CD4-positive, alpha-beta T cell treated with Interleukin-4 for 4 hours (primary cell): ENCODE measurements at places on chromosomes 3 and 15.

DNA sequence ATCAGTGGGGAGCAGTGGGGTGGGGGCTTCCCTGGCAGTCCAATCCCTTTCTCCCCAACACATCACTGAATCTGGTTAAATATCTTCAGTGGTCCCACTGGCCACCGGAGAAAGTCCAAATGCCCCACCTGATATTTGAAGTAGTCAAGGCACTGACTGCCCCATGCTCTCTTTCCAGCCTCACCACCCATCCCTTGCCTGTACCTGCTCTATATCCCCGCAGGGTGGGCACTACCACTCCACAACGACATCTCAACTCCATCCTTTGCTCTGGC, 101.7 kb downstream of the DAPK2 start:
- DNase-seq = no peak

DNA sequence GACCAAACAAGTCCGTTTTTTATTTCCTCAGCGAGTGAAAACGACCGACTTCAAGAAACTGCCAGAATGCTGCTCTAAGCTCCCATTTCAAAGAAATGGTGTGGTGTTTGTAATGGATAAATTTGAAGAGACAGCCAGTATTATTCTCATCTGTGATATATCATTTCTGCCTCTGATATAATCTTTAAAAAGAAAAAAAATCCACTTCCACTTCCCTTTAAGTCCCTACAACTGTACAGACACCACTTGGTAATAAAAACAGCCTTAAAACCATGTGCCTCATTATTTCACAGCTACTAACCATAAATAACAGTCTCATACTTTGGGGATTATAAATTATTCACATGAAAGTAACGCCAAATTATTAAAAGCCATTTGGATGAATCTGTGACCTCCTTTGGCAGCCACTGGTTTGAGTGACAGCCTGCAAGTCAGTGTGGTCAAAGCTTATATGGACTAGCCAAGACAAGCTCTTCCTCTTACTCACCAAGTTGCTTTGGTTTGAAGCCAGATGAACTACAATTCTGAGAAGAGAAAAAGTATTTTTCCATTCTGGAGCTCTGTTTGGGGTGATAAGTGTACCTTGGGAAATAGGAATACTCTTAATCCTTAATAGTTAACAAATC, 168.0 kb downstream of the SHOX2 start:
- DNase-seq = no peak

GRCh38 chr3:14169435-14169834, 9.0 kb downstream of the XPC start:
- DNase-seq = no peak

GRCh38 chr3:192514754-192515663, 212.3 kb downstream of the FGF12 start:
- DNase-seq = no peak

GRCh38 chr15:63189941-63190768, 749 bp downstream of the RAB8B start:
- DNase-seq = no peak

DNA sequence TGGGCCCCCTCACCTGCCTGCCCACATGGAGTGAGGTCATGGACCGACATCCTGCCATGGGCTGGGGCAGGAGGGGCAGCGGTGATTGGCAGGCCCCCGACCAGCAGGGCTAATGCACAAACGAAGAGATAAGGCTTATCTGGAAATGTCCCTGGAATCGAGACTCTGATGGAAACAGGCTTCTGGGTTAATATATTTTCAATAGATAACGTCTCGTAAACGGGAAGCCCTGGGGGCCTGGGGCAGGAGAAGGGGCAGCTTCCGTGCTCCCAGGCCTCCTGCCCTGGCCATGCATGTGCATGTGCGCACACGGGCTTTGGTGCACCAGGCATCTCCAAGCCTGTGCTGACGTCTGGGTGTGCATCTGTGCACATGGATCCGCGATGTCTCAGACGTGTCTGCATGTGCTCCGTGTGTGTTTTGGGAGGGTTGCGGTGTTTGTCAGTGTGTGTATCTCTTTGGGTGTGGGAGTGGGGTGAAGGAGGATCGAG, 55.1 kb downstream of the DNAJB8 start:
- DNase-seq = no peak

DNA sequence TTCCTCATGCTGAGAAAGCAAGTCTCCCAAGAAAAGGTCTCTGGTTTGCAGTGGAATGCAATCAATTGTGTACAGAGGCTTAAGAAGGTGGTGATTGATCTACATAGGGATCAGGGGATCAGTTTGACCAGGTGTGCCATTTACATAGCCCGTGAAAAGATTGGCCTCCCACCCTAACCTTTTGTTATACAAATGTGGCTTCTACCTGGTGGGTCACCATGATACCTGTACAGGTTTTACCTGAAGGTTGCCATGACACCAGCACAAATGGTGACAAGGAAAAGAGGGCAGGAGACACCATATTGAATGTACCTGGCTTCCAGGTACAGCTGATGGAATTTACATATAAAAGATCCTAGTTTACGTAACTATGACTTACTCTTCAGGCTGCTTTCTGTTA, 25.5 kb upstream of the TEX55 start:
- DNase-seq = no peak

GRCh38 chr3:160470181-160470580, 20.6 kb upstream of the TRIM59 start:
- DNase-seq = no peak

DNA sequence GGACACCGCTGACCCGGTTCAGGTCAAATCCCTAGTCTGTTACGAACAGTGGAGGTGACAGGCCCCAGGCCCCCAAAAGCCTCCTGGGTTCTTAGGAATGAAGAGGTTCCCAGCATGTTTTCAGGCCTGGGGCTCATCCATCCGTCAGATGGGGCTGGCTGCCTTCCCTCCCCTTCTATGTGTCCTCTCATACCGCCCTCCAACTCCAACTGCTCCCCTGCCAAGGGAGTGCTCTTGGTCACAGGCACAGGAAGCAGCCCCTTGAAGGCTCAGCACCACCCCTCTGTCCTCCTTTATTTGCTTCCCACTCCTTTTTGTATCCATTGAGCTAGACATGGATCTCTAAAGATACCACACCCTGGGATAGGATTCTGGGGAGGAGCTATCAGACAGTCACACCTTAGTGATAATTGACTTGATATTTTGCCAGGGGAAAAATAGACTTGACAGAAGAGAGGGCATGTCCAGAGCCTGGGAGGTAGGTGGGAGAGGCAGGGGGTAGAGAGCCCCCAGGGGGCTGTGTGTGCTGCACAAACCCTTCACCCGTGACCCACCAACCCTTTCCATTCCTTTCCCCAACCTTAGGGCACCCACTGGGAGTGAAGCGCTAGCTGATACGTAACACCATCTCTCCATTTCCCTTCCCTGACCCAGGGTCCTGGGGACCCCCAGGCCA, 10.7 kb upstream of the CSPG4 start:
- no peak for DNase-seq
